ENCODE measurements at places on chromosomes 6 and 20. TPM values are rescaled to one million over a fixed set of nuclear protein-coding genes. Genes with fewer than 3 reads are reported as not detected.

Gene WASF1
- polyA plus RNA-seq, result 9.0 TPM

Gene CAP2
- polyA plus RNA-seq, result not detected

Gene CLPSL2
- polyA plus RNA-seq, result not detected

Gene PLG
- polyA plus RNA-seq, result 3.8 TPM

- DNase-seq, result no peak
Measured at GRCh38 chr6:24464253-24465038, 24.9 kb downstream of the GPLD1 start.

- DNase-seq, result no peak
Measured at GRCh38 chr20:680638-681187, 5.1 kb upstream of the SCRT2 start.

DNA sequence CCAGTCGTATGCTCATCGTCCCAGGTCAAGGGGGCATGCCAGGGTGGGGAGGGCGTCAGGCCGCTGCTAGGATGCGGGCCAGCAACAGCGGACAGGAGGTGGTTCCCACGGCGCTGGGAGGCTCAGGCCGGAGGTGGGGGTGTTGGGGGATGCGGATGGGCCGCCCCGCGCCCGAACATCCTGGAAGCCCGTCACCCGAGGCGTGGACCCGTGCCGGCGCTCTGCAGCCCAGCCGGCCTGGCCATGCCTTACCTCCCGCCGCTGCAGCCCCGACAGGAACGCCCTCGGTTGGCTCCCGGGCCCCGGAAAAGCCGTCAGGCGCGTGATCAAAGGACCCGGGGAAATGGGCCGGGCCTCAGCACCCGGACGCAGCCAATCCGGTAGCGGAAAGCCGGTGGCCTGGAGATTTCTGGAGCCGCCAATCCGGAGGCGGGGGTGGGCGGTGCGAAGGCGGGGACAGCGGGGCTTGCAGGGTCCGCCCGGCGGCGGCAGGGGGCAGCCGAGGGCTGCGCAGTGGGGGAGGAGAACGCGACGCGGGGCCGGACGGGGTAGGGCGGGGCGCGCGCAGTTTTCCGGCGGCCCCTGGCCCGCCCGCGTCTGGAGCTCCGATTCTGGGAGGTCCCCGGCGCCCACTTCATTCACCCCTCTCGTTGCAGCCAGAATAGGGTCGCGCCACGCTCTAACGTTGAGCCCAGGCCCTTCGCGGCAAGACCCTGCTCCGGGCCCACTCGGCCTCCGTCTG is at the start of gene SMIM29:
TSS of gene SMIM29 (minus strand) at position 280 of the 742 bp plus-strand sequence. CDS start 1,215 bp downstream, outside the sequence.
- peak; percentile 62 for DNase-seq

- no peak for DNase-seq
Measured at GRCh38 chr6:158487495-158487894, 72.4 kb upstream of the TMEM181 start.

DNA sequence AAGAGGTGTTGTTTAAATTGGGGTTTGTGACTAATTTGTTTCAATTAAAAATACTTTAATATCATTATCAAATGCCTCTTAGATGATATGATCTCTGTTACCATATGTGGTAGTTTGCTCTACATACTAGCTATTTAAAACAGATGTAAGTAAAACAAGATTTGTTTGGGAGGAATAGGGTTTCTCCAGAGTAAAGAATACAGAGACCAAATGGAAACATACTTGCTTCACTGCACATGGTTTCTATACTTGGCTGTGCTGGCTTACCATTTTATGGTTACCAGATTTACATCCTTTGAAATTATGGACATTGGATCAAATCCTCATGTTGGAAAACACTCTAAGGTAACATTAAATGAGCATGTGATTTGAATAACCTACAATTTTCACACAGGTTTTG is 588.3 kb downstream of the CD109 start:
- DNase-seq, result no peak

All from GM12878 (cell line).